ENCODE measurements at places on chromosomes 16 and 17.

- no peak for DNase-seq
Measured at GRCh38 chr16:64311241-64311640, 810.6 kb downstream of the CDH11 start.

DNA sequence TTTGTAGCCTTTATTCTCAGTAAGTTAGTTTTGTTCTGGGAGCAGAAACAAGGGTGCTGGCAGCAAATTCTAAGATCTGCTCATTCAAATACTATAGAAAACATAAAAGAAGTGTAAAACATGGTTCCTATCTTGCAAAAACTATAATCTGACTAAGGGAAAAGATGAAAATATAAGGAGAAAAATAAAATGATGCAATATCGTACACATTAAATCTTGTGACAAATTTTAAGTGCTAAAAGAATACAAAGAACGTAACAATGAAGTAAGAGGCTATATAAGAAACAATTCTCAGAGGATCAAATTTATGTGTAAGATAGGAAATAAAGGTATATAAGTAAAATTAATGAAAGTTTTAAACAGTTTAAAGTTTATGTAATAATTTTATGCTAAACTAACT lies 224.6 kb downstream of the CEP112 start:
- DNase-seq, result no peak

- DNase-seq, result no peak
Measured at GRCh38 chr17:62629556-62630364, 2.3 kb downstream of the MRC2 start.

GRCh38 chr17:41930009-41930832 lies at the start of gene ODAD4:
ODAD4 (plus strand) TSS chr17:41930617; CDS start chr17:41930724, 107 bp downstream.
- DNase-seq, result peak; percentile 76

DNA sequence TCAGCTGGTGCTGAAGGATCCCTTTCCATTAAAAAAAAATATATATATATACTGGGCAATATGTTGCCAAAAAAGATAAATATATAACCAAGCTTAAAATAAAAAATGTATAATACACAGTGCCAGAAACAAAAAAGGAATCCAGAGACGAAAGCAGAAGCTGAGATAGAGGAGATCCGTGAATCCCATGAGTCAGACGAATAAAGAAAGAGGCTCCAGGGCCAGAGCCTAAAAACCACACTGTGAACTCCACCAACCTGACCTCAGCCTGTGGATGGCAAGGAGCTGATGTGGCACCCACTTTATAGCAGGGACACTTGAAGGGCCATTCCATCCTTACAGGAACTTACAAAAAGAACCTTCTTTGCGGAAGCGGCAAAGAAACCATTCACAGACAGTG lies 34.8 kb downstream of the PITPNM3 start:
- no peak for DNase-seq

DNA sequence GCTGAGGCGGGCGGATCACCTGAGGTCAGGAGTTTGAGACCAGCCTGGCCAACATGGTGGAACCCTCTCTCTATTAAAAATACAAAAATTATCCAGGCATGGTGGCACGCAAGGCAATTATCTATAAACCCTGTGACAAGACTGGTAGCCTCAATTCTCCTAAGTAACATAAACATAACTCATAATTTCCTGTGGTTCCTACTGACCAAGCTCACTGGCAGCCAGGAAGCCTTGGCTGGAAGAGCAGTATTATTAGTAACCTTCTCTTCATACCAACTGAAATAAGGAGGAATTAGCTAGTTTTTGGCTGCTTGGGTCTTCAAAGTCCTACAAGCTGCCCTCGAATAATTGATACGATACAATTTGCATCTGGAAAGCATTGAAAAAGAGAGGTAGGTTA lies 31.6 kb upstream of the LRRC37A3 start:
- no peak for DNase-seq

DNA sequence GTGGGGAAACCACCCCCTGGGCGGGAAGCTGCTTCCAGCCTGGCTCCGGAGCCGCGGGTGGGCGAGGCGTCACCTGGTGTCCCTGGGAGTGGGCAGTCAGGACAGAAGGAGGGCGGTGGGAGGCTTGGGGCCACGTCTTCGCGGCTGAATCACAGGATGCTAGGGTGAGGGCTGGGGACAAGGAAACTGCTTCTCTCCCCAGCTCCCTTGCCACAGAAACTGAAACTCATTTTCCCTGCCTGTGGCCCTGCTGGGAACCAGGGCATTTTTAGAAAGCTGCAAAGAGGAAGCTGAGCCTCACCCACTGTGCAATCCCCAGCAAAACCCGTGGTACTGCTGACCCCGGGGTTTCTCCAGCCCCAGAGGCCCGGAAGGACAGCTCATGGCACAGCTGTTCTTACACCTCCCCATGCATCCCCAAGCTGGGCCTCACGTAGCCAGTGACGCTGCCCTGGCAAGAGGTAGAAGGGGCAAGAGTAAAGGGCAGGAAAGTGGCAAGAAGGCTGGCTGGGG lies 8.2 kb downstream of the RHBDF2 start:
- DNase-seq, result peak; percentile 80

- DNase-seq, result no peak
Measured at GRCh38 chr17:34797720-34798119, 163.5 kb downstream of the CCT6B start.
